Activated naive CD8-positive, alpha-beta T cell treated with anti-CD3 and anti-CD28 coated beads, Interleukin-2, amount 50 U/mL, for 24 hours (primary cell): ENCODE measurements at places on chromosomes 3 and 15.

- peak; percentile 34 for DNase-seq
Observed at GRCh38 chr3:194137008-194137505, 1.1 kb downstream of the HES1 start.

DNA sequence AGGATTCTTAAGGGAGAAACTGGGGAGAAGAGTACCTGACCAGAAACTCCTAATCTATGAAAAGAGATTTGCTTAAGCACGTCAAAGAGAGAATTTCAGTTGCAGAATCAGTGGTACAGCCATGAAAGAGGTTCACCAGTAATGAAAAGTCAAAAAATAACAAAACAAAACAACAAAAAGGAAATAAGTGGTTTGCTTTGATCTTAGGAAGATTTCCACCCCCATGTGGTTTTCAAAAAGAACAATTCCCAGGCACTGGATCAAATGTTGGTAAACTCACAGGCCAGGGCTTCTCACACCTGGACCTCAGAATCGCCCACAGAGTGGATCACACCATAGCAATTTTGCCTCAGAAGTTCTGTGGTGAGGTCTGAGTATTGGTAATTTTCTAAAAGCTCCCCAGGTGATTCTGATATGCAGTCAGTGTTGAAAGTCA lies 67.5 kb downstream of the TMEM39A start:
- no peak for DNase-seq

DNA sequence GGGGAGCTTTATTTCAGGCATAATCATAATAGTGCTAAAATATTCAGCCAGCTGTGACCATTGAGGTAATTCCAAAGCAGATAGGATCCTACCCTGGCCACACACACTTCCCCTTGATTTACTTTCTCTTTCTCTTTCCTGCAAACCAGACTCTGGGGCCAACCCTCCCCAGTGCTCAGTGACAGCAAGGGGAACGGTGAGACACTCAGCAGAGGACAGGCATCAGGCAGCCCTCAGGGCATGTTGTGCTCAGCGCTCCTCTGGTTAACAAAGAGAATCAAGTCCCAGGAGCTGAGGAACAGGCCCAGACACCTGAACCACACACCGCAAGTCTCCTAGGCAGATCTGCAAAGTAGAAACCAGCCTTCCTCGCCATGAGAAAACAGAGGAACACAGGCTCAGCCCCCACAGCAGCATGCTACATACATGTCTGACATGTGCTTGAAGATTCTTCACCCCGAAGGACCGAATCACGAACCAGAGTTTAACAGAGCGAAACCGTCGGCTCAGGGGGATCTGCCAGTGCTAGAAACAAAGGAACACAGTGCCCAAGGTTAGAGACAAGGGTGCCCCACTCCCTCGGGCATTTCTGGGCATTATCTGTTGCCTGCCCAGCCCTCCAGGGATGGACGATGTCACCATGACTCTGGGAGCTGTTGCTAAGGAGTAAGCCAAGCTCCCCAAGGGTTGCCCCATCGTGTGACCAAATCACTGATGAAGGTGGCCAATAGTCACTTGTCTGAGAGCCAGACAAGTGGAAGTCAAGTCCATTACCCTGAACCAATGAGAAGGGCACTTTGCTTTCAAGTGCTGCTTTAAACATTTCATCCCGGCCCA lies 17.5 kb downstream of the HDC start:
- DNase-seq: peak; percentile 44

GRCh38 chr3:1082108-1082507 lies 10.7 kb upstream of the CNTN6 start:
- no peak for DNase-seq

- peak; percentile 17 for DNase-seq
Observed at GRCh38 chr3:149224736-149225594, 3.3 kb upstream of the CP start.

DNA sequence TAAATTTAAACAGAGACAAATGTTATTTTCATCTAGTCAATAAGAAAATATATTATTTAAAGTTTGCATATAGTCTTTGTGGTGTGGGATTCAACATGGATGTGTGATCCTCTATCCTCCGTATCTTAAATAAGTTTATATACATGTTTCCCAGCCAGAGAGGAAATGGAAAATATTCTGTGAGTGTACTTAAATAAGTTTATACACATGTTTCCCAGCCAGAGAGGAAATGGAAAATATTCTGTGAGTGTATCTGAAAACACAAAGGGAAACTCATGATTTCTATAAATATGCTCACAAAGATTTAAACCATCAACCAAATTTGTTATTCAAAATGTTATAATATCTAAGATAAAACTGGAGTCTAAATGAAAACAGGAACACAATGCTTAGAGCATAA lies 110.0 kb upstream of the MELTF start:
- DNase-seq: no peak

DNA sequence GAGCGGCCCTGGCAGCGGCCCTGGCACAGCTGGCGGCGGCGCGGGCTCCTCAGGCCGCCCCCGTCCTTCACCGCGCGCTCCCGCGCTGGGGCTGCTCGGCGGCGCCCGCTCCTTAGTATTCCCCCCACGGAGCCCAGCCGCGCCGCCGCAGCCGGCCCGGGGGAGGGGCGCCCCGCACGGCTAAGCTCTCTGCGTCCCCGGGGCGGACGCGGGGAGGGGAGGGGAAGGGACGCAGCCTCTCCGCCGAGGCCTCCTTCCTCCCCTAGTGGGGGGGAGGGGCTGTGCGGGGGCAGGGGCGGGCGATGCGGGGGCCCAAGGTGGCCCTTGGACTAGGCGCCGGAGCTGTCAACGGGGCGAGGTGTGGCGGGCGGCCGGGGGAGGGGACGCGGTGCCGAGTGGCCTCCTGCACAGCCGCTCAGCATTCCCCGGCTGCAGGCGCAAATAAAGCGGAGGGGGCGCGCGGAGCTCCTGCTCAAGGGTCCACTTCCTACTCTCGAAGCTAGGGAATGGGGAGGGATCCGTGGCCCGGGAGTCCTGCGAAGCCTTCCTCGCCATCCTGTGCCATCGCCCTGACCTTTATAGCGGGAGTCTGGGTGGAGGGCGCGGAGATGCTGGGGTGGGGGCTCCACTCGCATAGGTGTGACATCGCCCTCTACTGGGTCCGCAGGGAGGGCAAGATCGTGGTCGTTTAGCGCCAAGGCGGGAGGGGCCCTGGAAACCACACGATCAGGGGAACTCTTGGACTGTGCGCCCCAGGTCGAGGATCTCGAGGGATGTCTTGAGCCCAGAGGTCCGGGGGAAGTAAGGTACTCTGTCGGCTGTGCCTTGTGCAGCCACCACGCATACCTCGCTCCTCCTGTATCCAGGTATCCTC lies 22.2 kb downstream of the EPHB3 start:
- no peak for DNase-seq
